ENCODE measurements at places on chromosomes 1 and 21. TPM values are rescaled to one million over a fixed set of nuclear protein-coding genes. Genes with fewer than 3 reads are reported as not detected.

The RORC gene
- polyA plus RNA-seq: not detected

- no peak overlapping the region for H3K4me3 ChIP-seq
- no peaks in the 10 kb centered on the region for H3K36me3 ChIP-seq
- no peaks in the 10 kb centered on the region for H3K27me3 ChIP-seq
- H3K4me1 ChIP-seq: peaks cover 19% of the 10 kb centered on the region
- no peak overlapping the region for H3K27ac ChIP-seq
Observed at GRCh38 chr1:30085811-30086770, 637.3 kb downstream of the MATN1 start.

The COL8A2 gene
- polyA plus RNA-seq: 59.4 TPM

The SMIM11 gene
- 4.1 TPM for polyA plus RNA-seq

DNA sequence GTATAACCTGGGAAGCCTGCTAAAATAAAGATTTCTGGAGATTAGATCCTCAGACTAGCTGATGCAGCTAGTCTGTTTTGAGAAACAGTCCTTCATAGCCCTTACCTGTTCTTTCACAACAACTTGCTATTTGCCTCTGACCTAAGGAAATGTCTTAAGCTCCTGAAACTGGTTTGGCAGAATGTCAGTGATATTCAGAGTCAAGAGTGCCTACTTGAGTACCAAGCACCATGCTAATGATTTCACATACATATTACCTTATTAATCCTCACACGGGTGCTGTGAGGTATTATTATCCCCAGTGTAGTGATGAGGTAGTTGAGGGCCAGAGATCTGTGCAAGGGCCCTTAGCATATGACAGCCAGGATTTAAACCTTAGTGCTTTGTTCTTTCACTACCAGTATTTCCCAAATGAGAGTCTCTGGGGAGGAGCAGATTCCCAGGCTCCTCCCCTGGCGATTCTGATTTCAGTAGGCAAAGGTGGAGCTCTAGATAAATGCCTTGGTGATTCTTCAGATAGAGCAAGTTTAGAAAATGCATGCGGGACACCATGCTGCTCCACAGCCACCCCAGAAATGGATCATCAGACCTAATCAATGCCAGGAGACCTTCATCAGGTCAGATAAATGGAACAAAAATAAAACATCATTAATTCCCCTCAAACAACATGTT lies 47.4 kb upstream of the WNT2B start:
- no peaks in the 10 kb centered on the region for H3K27me3 ChIP-seq
- no peaks in the 10 kb centered on the region for H3K36me3 ChIP-seq
- no peak overlapping the region for H3K4me3 ChIP-seq
- DNase-seq: no peak

- H3K36me3 ChIP-seq: no peaks in the 10 kb centered on the region
- H3K27ac ChIP-seq: no peak overlapping the region
- DNase-seq: no peak
- no peak overlapping the region for H3K4me3 ChIP-seq
- no peaks in the 10 kb centered on the region for H3K4me1 ChIP-seq
- no peaks in the 10 kb centered on the region for H3K27me3 ChIP-seq
Observed at GRCh38 chr21:31479222-31479621, 135.2 kb upstream of the TIAM1 start.

DNA sequence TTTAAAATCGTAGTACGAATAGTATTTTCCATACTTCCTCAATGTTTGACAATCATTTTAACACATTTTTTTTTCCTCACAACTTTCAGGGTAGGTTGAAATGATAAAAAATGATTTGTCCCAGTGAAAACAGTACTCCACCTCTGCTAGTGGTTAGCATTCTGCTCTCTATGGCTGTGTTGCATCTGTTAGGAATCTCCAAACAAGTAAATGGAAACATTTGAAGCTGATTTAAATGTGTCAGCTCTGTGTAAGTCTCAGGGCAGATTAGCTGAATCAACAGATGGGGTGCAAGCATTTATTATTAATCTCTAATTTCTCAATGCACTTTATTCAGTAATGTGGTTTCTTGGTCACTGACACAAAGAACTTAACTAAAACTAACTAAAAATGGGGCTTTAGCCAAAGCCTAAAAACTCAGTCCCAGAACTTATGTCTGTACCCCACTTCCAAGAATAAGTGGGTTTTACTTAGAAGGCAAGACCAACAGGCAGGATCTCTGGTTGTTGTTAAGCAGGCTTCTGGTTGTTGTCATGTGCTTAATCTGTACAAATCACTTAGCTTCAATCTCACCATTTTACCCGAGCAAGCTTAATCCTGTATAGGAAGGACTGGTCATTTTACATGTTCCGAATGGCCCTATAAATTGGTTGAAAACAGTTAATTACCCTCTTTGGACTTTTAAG lies 67.8 kb downstream of the PRRX1 start:
- no peak overlapping the region for H3K4me3 ChIP-seq
- peak overlapping the region; percentile 36 for H3K27ac ChIP-seq
- no peaks in the 10 kb centered on the region for H3K36me3 ChIP-seq
- DNase-seq: no peak
- peaks cover 7% of the 10 kb centered on the region for H3K4me1 ChIP-seq

DNA sequence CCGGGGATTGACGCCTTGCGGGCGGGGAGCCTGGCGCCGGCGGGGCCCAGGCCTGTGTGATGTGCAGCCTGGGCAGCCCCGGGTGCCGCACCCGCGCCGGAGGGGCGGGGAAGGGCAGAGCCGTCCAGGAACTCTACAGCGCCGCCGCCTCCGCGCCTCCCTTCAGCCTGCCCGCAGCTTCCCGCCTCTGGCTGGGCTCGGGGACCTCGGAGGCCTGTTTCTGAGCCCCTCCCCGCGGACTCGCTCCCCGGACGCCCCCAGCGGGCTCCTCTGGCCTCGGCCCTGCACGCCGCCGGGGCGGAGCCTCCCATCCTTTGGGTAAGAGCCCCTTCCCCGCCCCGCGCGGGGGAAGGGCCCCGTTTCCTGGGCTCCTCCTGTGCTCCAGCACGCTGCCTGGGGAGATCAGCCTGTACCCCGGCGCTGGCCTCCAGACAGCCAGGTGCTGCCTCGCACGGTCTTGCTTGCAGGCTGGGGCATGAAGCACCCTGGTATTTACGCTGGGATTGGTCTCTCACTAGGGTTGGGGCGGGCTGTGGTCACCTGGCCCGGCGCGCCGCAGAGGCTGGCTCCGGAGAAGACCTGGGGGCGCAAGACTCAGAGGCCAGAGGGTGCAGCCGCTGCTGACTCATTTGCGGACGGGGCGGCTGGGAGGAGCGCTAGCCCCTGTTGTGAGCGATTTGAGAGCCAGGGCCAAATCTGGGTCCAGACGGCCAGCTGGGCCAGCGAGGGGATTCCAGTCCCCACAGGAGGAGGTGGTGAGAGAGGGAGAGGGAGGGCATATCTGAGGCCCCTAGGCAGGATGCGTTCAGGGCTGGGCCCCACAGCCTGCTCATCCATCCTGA lies 5.7 kb upstream of the ACOT11 start:
- H3K27ac ChIP-seq: peak overlapping the region; percentile 83
- H3K27me3 ChIP-seq: no peaks in the 10 kb centered on the region
- no peaks in the 10 kb centered on the region for H3K36me3 ChIP-seq
- peak overlapping the region; percentile 0 for H3K4me3 ChIP-seq
- peaks cover 11% of the 10 kb centered on the region for H3K4me1 ChIP-seq

The PER3 gene
- polyA plus RNA-seq: 2.0 TPM

- DNase-seq: no peak
- no peak overlapping the region for H3K27ac ChIP-seq
- H3K27me3 ChIP-seq: no peaks in the 10 kb centered on the region
- no peak overlapping the region for H3K4me3 ChIP-seq
Observed at GRCh38 chr1:188427642-188428041, 1598.9 kb downstream of the PLA2G4A start.

The FOXD3 gene
- polyA plus RNA-seq: not detected

- no peak for DNase-seq
- no peak overlapping the region for H3K4me3 ChIP-seq
Observed at GRCh38 chr1:52204696-52205095, 62.8 kb downstream of the ZFYVE9 start.

The MANEAL gene
- polyA plus RNA-seq: 3.5 TPM

- peaks cover 18% of the 10 kb centered on the region for H3K4me1 ChIP-seq
- no peak overlapping the region for H3K4me3 ChIP-seq
- H3K27ac ChIP-seq: no peak overlapping the region
- H3K27me3 ChIP-seq: no peaks in the 10 kb centered on the region
- no peaks in the 10 kb centered on the region for H3K36me3 ChIP-seq
Observed at GRCh38 chr1:17215545-17215890, 10.6 kb downstream of the PADI1 start.

The NTNG1 gene
- polyA plus RNA-seq: 1.4 TPM

DNA sequence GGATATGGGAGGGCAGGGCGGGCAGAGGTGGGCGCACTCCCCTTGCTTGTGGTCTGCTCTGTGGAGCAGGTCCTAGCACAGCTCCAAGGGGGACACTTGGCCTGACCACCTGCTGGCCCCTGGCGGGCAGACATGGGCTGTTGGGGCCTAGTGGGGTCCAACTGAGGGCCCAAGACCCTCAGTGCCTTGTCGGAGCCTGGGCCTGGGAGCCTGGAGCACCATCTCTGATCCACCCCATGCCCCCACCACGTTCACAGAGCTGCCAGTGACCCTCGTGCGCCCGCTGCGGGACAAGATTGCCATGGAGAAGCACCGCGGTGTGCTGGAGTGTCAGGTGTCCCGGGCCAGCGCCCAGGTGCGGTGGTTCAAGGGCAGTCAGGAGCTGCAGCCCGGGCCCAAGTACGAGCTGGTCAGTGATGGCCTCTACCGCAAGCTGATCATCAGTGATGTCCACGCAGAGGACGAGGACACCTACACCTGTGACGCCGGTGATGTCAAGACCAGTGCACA lies 70.6 kb downstream of the OBSCN start:
- no peaks in the 10 kb centered on the region for H3K27me3 ChIP-seq
- no peak overlapping the region for H3K27ac ChIP-seq
- H3K36me3 ChIP-seq: no peaks in the 10 kb centered on the region
- no peak overlapping the region for H3K4me3 ChIP-seq
- no peaks in the 10 kb centered on the region for H3K4me1 ChIP-seq

The THEM5 gene
- 0.21 TPM for polyA plus RNA-seq

The FCGR2B gene
- polyA plus RNA-seq: not detected

DNA sequence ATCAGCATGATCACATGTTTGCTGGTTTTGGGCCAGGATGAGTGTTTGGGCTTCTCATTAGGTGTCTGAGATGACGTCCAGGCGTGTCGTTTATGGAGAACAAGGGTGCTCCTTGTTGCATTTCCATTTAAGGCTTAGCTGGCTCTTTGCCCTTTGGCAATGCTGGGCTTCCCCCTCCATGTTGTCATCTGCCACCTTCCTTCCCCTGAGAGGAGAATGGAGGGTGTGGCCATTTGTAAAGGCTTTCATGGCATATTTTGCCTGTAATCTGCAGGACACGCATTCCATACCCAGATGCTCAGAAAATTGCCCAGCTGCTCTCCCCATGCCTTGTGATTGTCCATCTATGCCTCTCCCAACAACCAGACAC lies 27.7 kb downstream of the PKP1 start:
- peaks cover 5% of the 10 kb centered on the region for H3K4me1 ChIP-seq
- no peaks in the 10 kb centered on the region for H3K27me3 ChIP-seq
- H3K36me3 ChIP-seq: no peaks in the 10 kb centered on the region
- H3K4me3 ChIP-seq: no peak overlapping the region

- H3K27ac ChIP-seq: no peak overlapping the region
- DNase-seq: no peak
- H3K36me3 ChIP-seq: no peaks in the 10 kb centered on the region
- no peak overlapping the region for H3K4me3 ChIP-seq
Observed at GRCh38 chr1:29455781-29456180, 219.5 kb downstream of the PTPRU start.

The OR2AK2 gene
- polyA plus RNA-seq: not detected

The HPDL gene
- 5.8 TPM for polyA plus RNA-seq

GRCh38 chr1:107169615-107170014 lies 28.8 kb downstream of the NTNG1 start:
- H3K27ac ChIP-seq: no peak overlapping the region
- H3K36me3 ChIP-seq: no peaks in the 10 kb centered on the region
- no peaks in the 10 kb centered on the region for H3K4me1 ChIP-seq
- no peaks in the 10 kb centered on the region for H3K27me3 ChIP-seq

The TDRD5 gene
- not detected for polyA plus RNA-seq

DNA sequence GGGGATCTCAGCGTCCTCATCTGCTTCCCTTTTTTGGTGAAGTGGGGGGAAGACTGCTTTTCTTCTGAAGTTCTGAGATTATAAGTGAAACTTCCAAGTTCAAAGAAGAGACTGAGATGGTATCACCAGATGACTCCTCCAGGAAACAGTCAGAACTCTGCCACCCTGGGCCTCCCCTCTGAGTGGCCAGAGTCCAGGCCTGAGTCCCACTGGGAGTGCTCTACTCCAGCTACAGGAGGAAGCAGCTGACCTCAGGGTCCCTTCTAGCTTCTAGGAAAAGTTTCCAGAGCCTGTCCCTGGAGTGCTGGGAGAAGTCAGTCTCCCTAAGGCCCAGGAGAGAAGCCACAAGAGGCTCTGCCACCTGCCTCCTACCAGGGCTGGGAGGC lies 104.7 kb downstream of the CASZ1 start:
- no peaks in the 10 kb centered on the region for H3K36me3 ChIP-seq
- H3K4me3 ChIP-seq: no peak overlapping the region
- peak; percentile 75 for DNase-seq

DNA sequence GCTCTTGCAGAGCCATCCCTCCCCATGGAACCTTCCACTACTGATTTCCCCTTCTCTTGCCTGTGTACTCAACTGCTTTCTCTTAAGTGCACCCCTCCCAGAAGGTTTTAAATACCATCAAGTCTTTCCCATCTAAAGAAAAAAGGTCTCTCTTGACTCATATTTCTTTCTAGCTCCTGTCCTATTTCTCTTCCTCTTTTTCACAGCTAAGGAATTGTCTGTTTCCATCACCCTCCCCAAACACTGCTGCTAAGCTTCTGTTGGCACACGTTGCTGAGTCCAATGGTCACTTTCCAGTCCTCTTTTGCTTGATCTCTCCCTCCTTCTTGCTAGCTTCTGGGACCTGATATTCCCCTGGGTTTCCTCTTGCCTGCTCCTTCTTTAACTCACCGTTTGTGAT lies 13.3 kb upstream of the GNL2 start:
- H3K27me3 ChIP-seq: peaks cover 39% of the 10 kb centered on the region
- DNase-seq: no peak
- H3K36me3 ChIP-seq: no peaks in the 10 kb centered on the region
- no peak overlapping the region for H3K27ac ChIP-seq
- no peaks in the 10 kb centered on the region for H3K4me1 ChIP-seq

DNA sequence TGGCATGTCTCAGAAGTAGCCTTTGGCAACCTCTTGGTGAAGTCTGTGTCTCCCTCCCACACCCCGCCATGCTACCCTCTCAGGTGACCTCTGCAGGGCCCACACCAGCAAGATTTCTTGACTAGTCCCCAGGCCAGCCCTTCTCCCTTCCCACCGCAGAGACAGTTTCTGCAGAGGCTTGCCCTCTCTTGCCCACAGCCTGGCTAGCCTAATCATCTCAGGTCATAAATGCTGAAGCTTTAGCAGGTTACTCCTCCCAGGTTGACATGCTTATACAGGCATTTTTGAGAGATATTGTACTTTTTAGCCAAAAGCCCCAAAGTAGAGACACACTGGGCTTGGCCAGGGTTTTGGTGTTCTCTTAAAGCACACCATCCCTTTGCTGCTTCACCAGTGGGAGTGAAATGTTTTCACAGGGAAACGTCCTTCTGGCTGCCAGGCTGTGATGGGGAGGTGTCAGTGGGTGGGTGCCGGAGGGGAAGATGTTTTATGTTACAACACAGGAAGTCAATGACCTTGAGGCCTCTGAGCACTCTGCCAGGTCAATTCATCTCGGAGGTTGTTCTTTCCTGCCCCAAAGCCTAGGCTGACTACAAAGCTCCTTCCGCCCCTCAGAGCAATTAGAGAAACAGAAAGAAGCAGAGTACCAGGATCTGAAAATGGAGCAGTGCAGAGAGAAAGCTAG lies 58.5 kb downstream of the STYXL2 start:
- H3K4me3 ChIP-seq: no peak overlapping the region
- H3K27me3 ChIP-seq: no peaks in the 10 kb centered on the region
- H3K27ac ChIP-seq: no peak overlapping the region
- DNase-seq: no peak
- no peaks in the 10 kb centered on the region for H3K36me3 ChIP-seq

The KIF1B gene
- polyA plus RNA-seq: 14.6 TPM

The POLR3C gene
- 20.9 TPM for polyA plus RNA-seq

Measured in hepatocyte (in vitro differentiated cells).